ENCODE measurements at places on chromosomes 12 and 14.

DNA sequence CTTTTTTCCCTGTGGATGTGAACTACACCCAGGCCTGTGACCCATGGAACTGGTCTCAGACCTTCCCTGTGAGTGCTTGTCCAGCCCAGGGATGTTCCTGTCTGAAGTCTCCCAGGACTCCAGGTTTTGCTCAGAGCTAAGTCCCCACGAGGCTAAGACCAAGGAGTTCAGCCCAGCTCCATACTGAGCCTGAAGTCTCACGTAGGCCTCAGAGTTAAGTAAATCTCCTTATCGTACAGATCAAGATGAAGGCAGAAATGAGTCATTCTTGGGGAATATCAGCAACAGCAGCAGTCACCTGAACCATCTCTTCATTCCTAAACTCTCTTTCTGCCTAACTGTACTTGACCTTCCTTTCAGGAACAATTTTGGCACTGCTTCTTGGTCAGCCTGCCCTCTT lies 139.8 kb downstream of the ANO6 start:
- DNase-seq = no peak

DNA sequence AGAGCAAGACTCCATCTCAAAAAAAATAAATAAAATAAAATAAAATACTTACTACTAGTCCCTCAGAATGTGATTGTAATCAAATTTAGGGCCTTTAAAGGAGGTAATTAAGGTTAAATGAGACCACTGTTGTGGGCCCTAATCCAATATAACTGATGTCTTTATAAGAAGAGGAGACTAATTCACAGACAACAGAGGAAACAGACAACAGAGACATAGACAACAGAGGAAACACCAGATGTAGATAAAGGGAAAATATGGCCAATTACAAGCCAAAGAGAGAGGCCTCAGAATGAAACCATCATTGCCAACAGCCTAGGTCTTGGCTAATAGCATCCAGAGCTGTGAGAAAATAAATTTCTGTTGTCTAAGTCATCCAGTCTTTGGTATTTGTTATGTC lies 669.0 kb upstream of the FOXG1 start:
- no peak for DNase-seq

GRCh38 chr12:112939761-112940381 lies 1.6 kb downstream of the OAS3 start:
- DNase-seq = no peak

- peak; percentile 17 for DNase-seq
Measured at GRCh38 chr12:92871116-92871515, 58.0 kb downstream of the EEA1 start.
